ENCODE measurements at places on chromosomes 6 and 20. TPM values are rescaled to one million over a fixed set of nuclear protein-coding genes. Genes with fewer than 3 reads are reported as not detected.

The ARMH2 gene
- polyA plus RNA-seq, result not detected

The GPX5 gene
- not detected for polyA plus RNA-seq

The PTCHD4 gene
- 0.93 TPM for polyA plus RNA-seq

The PLN gene
- not detected for polyA plus RNA-seq

The DOK5 gene
- polyA plus RNA-seq, result not detected

- H3K27me3 ChIP-seq, result peaks cover 26% of the 10 kb centered on the region
- no peak overlapping the region for H3K4me3 ChIP-seq
- H3K4me1 ChIP-seq, result no peaks in the 10 kb centered on the region
- no peak for DNase-seq
- no peak overlapping the region for H3K27ac ChIP-seq
Measured at GRCh38 chr20:34190262-34190661, 51.0 kb upstream of the ASIP start.

- peaks cover 34% of the 10 kb centered on the region for H3K4me1 ChIP-seq
- H3K27me3 ChIP-seq, result no peaks in the 10 kb centered on the region
- H3K27ac ChIP-seq, result no peak overlapping the region
Measured at GRCh38 chr6:39428816-39429215, 106.3 kb upstream of the KCNK16 start.

DNA sequence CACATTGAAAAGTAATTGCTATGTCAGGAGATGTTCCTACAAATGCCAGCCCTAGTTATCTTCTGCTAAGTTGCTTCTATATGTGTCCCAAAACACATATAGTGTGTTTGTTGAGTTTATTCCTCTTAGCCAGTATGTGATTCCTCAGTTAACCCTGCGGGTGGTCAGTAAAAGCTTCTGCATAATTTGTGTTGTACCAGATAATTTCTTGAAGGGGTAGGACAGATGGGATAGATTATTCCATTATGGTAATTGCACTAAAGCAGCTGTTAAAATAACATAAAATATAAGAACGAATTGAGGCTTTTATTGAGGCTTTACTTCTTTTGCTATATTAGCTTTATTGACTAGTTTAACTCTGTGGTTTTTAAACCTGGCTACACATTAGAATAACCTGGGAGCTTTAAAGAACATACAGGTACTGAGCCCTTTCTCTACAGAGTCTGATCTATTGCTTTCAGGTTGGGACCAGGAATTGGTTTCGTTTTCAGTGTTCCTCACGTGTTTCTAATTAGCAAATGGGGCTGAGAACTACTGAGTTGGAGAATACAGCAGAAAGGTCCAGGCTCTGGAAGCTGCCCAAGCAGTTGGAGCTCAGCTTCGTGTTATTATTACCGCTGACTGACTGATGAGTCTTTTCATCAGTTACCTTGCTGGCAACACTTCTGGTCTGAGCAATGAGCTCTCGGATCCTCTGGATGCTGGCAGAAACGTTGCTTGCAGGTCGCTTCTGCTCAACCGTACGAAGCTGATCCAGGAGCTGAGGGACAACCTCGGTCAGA is 56.9 kb downstream of the FAM229B start:
- H3K27ac ChIP-seq, result no peak overlapping the region
- no peak for DNase-seq
- no peak overlapping the region for H3K4me3 ChIP-seq
- H3K27me3 ChIP-seq, result no peaks in the 10 kb centered on the region
- no peaks in the 10 kb centered on the region for H3K4me1 ChIP-seq
- H3K36me3 ChIP-seq, result no peaks in the 10 kb centered on the region

DNA sequence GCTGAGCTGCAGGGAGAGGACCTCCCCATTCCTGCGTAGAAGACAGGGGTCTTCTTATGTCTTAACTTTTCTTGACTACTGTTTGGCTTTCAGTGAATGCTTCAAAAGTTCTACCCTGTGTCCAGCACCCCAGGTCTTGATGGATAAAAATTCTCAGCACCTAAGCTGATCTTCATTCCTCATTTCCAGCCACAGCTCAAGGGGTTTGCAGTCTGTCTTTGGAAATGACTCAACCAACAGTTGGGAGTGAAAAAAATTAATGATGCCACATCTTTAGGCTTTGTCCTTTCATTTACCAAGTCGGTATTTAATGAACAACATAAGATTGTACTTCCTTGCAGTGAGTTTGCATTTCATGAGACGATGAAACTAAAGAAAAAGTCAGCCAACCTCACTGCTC is 40.3 kb downstream of the PRDM1 start:
- no peaks in the 10 kb centered on the region for H3K36me3 ChIP-seq
- H3K4me3 ChIP-seq, result no peak overlapping the region
- H3K4me1 ChIP-seq, result peaks cover 18% of the 10 kb centered on the region
- H3K27me3 ChIP-seq, result no peaks in the 10 kb centered on the region

- no peak overlapping the region for H3K4me3 ChIP-seq
- H3K27me3 ChIP-seq, result no peaks in the 10 kb centered on the region
- no peaks in the 10 kb centered on the region for H3K36me3 ChIP-seq
- peaks cover 18% of the 10 kb centered on the region for H3K4me1 ChIP-seq
Measured at GRCh38 chr6:138543657-138544056, 44.4 kb upstream of the NHSL1 start.

DNA sequence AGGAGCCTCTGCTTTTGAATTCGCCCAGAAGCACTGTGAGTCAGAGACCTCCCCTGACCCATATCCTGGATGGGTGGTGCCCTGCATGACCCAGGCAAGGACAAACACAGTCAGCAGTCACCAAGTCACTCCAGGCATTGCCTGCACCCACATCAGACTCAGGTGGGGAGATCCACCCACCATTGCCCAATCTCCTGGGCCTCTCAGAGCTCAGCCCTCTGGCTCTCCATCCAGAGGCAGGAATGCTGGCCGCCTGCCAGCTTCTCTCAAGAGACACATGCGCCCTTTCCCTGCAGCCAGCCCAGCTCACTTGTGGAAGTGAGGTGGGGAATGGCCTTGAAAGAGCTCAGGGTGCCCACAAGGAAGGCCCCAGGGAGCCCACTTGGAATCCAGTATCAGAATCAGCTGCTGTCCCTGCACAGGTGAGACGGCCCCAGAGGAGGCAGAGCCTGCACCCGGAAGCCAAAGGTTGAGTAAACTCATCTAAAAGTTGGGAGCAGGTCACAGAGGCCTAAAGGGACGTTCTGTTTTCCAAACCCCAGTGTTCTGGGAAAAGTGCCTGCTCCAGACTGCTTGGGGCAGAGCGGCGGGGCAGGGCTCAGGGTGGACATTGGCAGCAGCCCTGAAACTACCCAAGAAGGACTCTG is 129.8 kb downstream of the PREX1 start:
- H3K27ac ChIP-seq, result no peak overlapping the region
- H3K4me1 ChIP-seq, result no peaks in the 10 kb centered on the region
- no peaks in the 10 kb centered on the region for H3K27me3 ChIP-seq
- DNase-seq, result no peak
- H3K4me3 ChIP-seq, result no peak overlapping the region

- H3K4me1 ChIP-seq, result peaks cover 12% of the 10 kb centered on the region
- H3K4me3 ChIP-seq, result no peak overlapping the region
- DNase-seq, result no peak
- H3K27ac ChIP-seq, result no peak overlapping the region
- no peaks in the 10 kb centered on the region for H3K27me3 ChIP-seq
Measured at GRCh38 chr6:37201726-37202125, 31.8 kb downstream of the PIM1 start.

- no peaks in the 10 kb centered on the region for H3K4me1 ChIP-seq
- no peaks in the 10 kb centered on the region for H3K27me3 ChIP-seq
- H3K4me3 ChIP-seq, result no peak overlapping the region
- no peak overlapping the region for H3K27ac ChIP-seq
- no peaks in the 10 kb centered on the region for H3K36me3 ChIP-seq
Measured at GRCh38 chr20:20466341-20466879, 98.5 kb downstream of the INSM1 start.

GRCh38 chr20:36010825-36011224 is 42.4 kb downstream of the CNBD2 start:
- H3K36me3 ChIP-seq, result no peaks in the 10 kb centered on the region
- no peaks in the 10 kb centered on the region for H3K4me1 ChIP-seq
- no peak for DNase-seq
- H3K4me3 ChIP-seq, result no peak overlapping the region
- no peak overlapping the region for H3K27ac ChIP-seq

DNA sequence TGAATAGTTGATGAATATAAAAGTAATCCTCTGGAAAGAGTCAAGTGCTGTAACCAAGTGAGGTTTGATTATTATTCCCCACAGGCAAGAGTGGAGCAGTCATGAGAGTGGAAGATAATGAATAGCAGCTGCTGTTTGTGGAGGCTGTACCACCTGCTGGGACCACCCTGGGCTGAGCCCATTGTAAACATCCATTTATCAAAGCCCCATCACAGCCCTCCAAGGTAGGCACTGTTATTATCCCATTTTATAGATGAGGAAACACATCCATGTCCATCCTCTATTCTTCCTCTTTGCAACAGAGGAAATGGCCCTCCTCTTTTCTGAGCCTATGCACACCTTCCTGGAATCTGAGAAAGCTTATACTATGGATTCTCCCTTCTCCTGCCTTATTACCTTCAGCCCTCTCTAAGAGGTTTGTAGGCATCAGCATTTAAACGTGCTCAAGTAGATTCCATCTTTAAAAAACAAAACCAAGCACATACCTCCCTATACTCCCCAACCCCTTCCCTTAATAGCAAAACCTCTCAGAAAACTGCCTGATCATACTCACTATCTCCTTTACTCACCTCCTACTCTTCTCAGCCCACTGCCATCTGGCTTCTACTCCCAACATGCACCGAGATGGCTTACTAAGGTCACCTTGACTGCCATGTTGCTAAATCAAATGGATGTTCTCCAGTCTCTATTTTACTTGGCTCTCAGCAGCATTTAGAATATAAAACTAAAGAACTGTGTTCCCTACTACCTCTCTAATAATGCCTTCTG is 37.1 kb downstream of the CDH22 start:
- peaks cover 8% of the 10 kb centered on the region for H3K27me3 ChIP-seq
- no peak overlapping the region for H3K4me3 ChIP-seq
- no peak overlapping the region for H3K27ac ChIP-seq
- no peak for DNase-seq

- H3K4me3 ChIP-seq, result no peak overlapping the region
Measured at GRCh38 chr20:59165891-59166709, 2.5 kb downstream of the ZNF831 start.

GRCh38 chr6:12075067-12075563 is 63.0 kb downstream of the HIVEP1 start:
- DNase-seq, result no peak
- H3K27me3 ChIP-seq, result no peaks in the 10 kb centered on the region
- peaks cover 4% of the 10 kb centered on the region for H3K36me3 ChIP-seq
- H3K27ac ChIP-seq, result peak overlapping the region; percentile 39
- peaks cover 19% of the 10 kb centered on the region for H3K4me1 ChIP-seq

DNA sequence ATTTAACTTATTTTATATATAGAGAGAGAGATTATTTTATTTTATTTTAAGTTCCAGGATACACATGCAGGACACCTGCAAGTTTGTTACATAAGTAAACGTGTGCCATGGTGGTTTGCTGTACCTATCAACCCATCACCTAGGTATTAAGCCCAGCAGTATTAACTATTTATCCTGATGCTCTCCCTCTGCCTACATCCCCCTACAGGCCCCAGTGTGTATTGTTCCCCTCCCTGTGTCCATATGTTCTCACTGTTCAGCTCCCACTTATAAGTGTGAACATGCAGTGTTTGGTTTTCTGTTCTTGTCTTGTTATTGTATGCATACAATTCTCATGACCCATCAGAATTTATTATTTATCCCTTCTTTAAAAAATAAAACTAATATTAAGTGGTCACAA is 34.6 kb downstream of the FKBP1C start:
- H3K27ac ChIP-seq, result no peak overlapping the region
- H3K27me3 ChIP-seq, result no peaks in the 10 kb centered on the region
- no peak for DNase-seq

DNA sequence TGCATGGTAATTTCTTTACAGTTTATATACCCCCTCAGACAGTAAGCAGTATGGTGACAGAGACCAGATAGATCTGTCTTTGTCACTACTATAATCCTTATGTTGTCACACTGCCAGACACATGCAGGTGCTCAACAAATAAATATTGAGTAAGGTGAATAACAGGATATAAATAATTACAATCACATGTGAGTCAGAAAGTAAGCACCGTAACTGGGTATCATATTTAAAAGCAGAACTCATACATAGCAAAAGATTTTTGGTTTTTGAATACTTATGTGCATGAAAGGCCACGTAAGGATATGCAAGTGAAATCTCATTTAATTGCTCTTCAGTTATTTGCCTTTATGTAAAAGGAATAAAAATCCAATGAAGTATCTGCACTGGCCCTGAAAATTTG is 17.4 kb downstream of the CNBD2 start:
- H3K27me3 ChIP-seq, result peaks cover 1% of the 10 kb centered on the region
- H3K4me1 ChIP-seq, result no peaks in the 10 kb centered on the region
- DNase-seq, result no peak
- no peaks in the 10 kb centered on the region for H3K36me3 ChIP-seq

GRCh38 chr6:134177236-134177635 is 124.8 kb upstream of the SLC2A12 start:
- no peak overlapping the region for H3K4me3 ChIP-seq
- H3K27ac ChIP-seq, result no peak overlapping the region
- no peak for DNase-seq
- H3K36me3 ChIP-seq, result peaks cover 15% of the 10 kb centered on the region
- no peaks in the 10 kb centered on the region for H3K27me3 ChIP-seq
- peaks cover 22% of the 10 kb centered on the region for H3K4me1 ChIP-seq

GRCh38 chr6:157188213-157188612 is 135.1 kb downstream of the TMEM242 start:
- no peak for DNase-seq
- peaks cover 10% of the 10 kb centered on the region for H3K4me1 ChIP-seq
- H3K27ac ChIP-seq, result no peak overlapping the region
- no peak overlapping the region for H3K4me3 ChIP-seq
- H3K36me3 ChIP-seq, result peaks cover 11% of the 10 kb centered on the region
- H3K27me3 ChIP-seq, result no peaks in the 10 kb centered on the region

Measured in keratinocyte (primary cell).